ENCODE measurements at places on chromosomes 1 and 21.

DNA sequence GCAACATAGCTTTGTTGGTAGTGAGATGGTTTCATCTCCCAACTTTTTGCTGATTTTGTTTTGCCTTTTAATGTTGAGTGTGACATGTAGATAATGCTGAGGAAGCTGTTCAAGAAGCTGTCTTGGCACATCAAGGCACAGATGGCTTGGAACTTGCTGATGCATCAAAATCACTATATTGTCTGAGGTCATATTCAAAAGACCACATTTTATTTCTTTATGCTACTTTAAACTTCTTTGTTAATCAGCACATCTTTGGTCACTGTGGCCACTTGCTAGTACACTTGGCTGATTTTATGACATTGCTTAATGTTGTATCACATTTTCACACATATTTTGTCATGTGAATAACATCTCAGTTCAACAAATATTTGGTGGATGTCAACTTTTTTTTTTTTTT is 87.1 kb upstream of the BCL10 start:
- no peak for DNase-seq

GRCh38 chr1:15218287-15219279 is 28.4 kb upstream of the FHAD1 start:
- no peak for DNase-seq

- DNase-seq = peak; percentile 97
Observed at GRCh38 chr1:202589190-202589930, 120.9 kb downstream of the SYT2 start.

DNA sequence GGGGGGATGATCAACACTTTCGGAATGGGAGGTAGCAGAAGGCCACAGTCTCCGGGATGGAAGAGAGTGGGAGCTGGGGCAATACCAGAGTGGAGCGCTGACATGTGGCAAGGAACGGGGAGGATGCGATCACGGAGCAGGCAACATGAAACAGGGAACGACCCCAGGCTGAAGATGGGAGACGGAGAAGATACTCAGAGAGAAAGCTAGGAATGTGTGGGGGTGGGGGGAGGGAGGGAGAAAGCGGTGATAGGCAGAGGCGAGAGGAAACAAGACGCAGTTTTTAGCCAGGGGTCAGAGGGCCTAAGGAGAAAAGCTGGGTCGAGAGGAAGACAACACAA is 577 bp downstream of the RAB3GAP2 start:
- DNase-seq = peak; percentile 23

DNA sequence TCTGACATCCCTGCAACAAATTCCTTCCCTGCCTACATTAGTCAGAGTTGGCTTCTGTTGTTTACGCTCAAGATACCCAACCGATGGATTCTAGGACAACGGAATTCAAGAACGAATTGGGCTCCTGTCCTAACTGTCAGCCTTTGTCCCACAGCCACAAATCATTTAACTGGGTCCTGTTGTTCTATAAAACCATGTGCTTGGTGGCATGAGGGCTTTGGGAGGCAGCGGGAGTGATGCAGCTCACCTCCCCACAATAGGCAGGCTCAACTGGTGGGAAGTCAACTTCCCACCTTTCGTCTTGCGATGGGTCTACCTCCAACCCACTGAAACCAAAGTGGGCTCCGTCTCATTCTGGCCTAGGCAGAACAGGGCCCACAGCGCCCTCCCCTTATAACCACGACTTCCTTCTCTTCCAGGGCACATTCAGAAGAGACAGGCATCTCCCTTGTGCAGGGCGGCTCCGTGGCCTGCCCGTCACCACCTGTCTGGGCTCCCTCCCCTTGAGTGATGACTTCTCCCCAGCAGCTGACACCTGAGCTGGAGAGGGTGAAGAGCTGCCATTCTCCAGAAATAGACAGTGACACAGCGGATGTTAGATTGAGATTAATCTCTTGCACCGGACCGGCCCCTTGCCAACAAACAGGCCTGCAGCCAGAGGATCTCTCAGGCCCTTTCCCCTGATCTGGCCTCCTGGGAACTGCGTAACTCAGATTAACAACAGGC is 26.5 kb downstream of the LRRC38 start:
- DNase-seq = no peak

- no peak for DNase-seq
Observed at GRCh38 chr1:218421531-218421930, 76.4 kb downstream of the TGFB2 start.

DNA sequence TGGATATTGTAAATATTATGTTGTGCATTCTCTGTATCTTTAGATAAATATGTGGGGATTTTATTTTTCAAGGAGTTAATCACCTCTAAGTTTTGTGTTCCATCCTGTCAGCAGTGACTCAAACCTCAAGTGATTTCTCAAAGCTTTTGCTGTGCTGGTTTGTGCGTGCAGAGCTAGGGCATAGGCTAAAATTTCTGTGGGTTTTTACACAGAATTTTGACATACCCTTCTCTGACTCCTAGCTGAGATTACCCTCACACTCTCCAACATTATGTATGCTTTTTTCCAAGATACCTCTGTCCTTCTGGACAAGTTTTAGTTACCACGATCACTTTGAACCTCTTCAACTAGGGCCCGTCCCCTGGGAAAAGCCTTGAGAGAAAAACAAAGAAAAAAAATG is 384.9 kb downstream of the NCAM2 start:
- peak; percentile 40 for DNase-seq

DNA sequence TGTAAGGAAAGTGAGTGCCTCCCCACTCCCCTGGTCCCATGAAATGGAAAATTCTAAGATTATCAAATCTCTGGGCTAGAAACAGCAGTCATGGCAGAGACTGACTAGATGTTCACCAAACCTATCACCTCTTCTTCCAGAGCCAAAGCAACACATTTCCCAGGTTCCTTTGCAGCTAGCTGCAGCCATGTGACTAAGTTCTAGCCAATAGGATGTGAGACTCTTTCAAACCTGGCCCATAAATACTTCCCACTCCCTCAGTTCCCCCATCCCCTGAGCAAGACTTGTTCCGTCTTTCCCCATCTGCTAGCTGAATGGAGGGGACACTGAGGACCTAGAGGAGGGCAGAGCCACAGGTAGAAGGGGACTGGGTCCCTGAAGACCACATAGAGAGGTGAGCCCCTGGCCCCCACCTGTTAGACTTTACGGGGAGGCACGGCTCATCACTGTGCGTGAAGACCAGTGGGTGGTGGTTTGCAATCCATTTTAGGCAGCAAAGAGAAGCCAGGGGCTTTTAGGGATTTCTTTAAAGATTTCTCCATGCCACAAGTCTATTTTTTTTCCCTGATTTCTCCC is 17.2 kb downstream of the FAM43B start:
- DNase-seq = no peak

- DNase-seq = no peak
Observed at GRCh38 chr1:3943806-3944577, 43.9 kb upstream of the C1orf174 start.

Measured in fibroblast of gingiva (primary cell).